ENCODE measurements at places on chromosomes 7 and 10.
A peak's percentile ranks its signal among the peaks of the same experiment; 100 is the strongest.

DNA sequence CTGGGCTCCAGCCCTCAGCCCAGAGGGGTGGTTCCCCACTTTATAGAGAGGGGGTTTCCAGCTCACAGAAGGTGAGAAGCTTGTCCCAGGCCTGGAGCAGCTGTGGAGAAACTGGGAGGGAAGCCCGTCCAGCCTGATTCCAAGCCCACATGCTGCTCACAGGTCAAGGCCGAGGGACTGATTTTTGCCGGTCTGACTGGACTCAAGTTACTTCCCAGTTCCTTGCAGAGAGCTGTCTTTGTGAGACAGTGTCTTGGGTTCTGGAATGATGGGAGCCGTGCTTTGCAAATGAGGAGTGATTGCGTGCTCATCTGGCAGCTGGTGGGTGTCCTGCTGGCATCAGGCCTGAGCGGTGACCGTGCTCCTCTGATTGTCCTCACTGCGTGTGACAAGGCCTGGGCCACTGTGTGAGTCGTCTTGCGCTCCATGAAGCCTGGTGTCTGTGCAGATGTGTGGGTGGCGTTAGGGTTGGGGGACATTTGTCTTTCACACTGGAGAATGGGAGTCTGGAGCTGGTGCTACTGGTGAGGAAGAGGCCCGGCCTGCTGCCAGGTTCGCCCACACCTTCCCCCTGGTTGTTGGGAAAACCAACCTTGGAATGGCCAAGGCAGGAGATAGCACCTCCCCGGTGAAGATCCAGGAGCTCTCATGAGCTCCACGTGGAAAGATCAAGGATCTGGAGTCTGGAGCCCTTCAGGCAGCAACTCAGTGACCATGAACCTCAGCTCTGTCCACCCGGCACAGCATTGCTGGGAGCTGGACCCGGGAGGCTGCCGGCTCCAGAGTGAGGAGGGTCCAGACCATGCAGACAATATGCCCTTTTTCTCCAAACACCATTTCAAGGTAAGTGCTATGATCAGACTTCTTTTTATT lies 129.6 kb downstream of the SMURF1 start:
- no peak for DNase-seq

GRCh38 chr10:123147635-123148413 lies at the start of gene HMX2:
Gene HMX2, plus strand, starts transcription at chr10:123148136. Its CDS starts 243 bp downstream, at chr10:123148379.
- DNase-seq, result peak; percentile 66

DNA sequence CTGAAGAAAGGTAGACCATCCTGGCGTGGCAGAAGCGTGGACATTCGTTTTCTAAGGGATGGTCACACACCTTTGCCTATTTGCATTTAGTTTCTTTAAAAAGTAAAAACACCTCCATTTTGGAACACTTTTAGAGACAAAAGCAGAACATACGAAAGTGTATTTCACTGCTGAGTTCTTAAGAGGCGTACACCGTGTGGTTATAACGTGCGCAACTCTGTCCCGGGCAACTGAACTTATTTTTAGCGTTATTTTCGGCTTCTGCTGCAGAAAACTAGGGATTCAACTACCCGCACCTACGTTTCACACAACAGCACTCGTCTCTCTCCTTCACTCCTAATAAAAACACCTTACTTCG lies 557 bp upstream of the LSM8 start:
- DNase-seq, result no peak

DNA sequence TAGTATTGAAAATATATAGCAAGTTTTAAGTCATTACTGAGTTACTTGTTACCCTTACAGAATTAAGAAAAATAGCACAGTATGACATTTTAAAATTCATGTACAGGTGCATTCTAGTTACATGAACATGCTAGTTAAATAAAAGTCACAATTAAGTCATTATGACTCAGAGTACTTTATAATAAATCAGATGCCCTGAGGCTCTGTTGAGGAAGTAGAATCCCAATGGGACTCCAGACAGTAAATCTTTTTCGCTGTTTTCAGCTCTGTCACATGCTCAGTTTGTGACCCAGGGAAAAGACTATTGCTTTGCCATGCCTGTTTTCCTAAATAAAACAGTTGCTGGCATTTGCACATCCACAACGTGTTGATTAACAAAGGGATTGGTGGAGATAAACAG lies 21.0 kb downstream of the NUDT13 start:
- DNase-seq, result no peak

- DNase-seq, result no peak
These were observed 45.1 kb downstream of the PIP4K2A start for GRCh38 chr10:22669163-22669711.

Measured in NB4 (cell line).